ENCODE measurements at places on chromosomes 12 and 14.

DNA sequence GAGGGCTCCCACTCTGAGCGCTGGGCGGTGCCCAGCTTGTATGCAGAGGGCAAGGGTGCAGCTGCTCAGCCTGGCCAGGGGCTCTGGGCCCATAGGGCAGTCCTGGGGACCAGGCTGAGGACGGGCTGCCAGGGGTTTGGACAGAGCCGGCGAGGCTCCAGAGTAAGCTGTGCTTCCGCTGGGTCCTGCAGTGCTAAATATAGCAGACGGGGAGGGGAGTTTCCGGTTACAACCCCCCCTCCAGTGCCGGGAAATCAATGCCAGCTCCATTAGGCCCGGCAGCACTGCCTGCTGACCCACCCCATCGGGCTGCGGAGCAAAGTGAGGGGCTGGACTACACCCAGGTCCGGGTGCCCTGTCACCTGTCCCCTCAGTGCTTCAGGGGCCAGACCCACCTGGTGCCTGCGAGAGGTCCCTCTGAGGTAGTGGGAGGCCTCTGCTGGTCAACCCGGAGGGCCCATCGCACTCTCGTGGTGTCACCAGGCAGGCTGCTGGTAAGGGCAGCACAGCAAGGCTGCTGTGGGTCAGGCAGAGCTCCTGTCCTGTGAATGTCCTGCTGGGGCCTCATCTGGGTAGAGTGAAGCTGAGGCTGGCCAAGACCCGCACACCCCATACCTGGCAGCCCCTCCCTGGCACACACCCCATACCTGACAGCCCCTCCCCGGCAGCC, 2.6 kb upstream of the JAG2 start:
- DNase-seq = no peak

- no peak for DNase-seq
Observed at GRCh38 chr12:53052419-53053217, 2.8 kb downstream of the TNS2 start.

- DNase-seq = no peak
Observed at GRCh38 chr14:67508956-67509355, 20.4 kb upstream of the TMEM229B start.

GRCh38 chr14:34297786-34298520, 164.1 kb downstream of the SPTSSA start:
- no peak for DNase-seq

DNA sequence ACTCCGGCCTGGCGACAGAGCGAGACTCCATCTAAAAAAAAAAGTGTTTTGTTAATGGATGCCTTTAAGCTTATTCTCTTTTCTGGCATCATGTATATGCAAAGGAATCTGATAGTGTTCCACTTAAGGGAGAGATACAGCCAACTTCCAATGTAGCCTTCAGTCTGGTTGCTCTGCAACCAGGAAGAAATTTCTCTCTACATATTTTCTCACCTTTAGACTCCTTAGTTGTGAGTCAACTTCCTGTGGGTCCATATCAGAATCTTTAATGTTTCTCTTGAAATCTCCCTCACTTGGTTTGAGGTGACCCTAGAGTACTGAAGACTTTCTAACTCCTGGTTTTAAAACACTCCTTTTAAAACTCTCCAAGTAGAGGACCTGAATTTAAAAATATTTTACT, 340.4 kb downstream of the SLC6A15 start:
- DNase-seq = no peak

- peak; percentile 87 for DNase-seq
Observed at GRCh38 chr12:22544038-22544979, at the start of gene C2CD5. TSS of gene C2CD5 (minus strand) at chr12:22544542. CDS start at chr12:22544150, 392 bp downstream.

- no peak for DNase-seq
Observed at GRCh38 chr12:96751626-96752025, 155.4 kb upstream of the NEDD1 start.

GRCh38 chr14:94278731-94279130, 14.3 kb downstream of the SERPINA10 start:
- no peak for DNase-seq

DNA sequence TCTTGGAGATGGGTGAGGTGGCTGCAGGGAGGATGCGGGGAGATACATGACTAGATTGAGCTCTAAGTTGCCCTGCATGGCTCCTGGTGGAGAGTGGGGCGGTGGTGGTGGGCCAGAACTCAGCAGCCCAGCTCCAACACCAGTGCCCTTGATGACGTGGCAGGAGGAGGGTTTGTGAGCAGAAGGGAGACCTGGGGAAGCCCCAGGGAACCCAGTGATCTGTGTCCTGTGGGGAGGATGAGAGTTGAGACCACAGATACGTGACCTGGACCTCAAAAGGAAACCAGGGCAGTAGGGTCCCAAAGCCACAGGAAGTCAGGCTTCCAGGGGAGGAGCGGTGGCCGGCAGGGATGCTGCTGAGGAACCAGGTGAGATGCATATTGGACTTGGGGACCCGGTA, 989.1 kb upstream of the TMEM132C start:
- DNase-seq = no peak

DNA sequence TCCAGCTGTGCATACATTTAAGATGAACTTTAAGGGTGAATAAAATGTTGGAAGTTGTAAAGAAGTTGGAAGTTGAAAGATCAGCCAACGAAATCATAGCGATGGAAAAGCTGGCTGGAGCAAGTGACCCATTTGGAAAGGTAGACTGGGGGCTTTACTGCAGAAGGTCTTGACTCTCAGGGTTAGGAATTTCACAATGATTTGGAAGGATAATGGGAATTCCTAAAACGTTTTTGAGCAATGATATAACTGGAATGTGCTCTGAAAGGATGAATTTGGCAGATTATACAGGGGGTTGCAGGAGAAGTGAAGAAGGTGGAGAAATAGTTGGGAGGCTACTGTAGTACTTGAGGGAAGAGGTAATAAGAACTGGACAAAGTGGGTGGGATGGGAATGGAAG, 27.4 kb downstream of the EMP1 start:
- no peak for DNase-seq
